ENCODE measurements at places on chromosomes 2 and 18. TPM values are rescaled to one million over a fixed set of nuclear protein-coding genes. Genes with fewer than 3 reads are reported as not detected.

- peaks cover 19% of the 10 kb centered on the region for H3K36me3 ChIP-seq
- no peaks in the 10 kb centered on the region for H3K27me3 ChIP-seq
- H3K27ac ChIP-seq = no peak overlapping the region
Observed at GRCh38 chr2:7020059-7020458, 102.8 kb downstream of the RNF144A start.

- H3K27me3 ChIP-seq = no peaks in the 10 kb centered on the region
- peak; percentile 30 for DNase-seq
- H3K36me3 ChIP-seq = peaks cover 7% of the 10 kb centered on the region
- peaks cover 24% of the 10 kb centered on the region for H3K4me1 ChIP-seq
- peak overlapping the region; percentile 69 for H3K4me3 ChIP-seq
- peak overlapping the region; percentile 67 for H3K27ac ChIP-seq
Observed at GRCh38 chr2:241272303-241273209, 42.9 kb downstream of the HDLBP start.

- H3K27me3 ChIP-seq = no peaks in the 10 kb centered on the region
- no peak overlapping the region for H3K27ac ChIP-seq
- H3K4me1 ChIP-seq = no peaks in the 10 kb centered on the region
- no peak for DNase-seq
Observed at GRCh38 chr2:217846321-217846743, 156.5 kb downstream of the TNS1 start.

GRCh38 chr18:74679006-74679678 is 81.5 kb downstream of the ZNF407 start:
- H3K27me3 ChIP-seq = no peaks in the 10 kb centered on the region
- peaks cover 11% of the 10 kb centered on the region for H3K4me1 ChIP-seq
- no peak overlapping the region for H3K4me3 ChIP-seq
- H3K27ac ChIP-seq = no peak overlapping the region
- H3K36me3 ChIP-seq = peaks cover 19% of the 10 kb centered on the region

DNA sequence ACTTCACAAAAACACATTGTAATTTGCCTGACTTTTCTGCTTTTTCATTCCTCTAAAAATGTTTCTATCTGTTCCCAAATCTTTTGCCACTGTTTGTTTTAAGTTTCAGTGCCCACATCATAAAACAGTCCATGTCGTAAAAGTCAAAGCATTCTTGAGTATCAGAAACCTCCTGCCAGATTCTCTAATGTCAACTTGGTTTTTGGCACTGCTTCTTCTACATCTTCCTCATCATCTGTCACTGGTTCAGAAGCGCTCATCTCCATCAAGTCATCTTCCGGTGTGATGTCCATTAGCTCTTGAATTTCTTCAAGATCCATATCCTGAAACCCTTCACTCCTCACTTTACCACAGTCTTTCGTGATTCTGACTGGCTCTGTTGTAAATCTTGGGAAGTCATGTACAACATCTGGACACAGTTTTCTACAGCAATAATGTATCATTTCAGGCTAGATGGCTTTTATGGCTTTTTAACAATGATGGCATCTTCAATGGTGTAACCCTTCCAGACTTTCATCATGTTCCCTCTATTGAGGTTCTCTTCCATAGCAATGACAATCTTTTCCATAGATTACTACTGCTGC is 19.6 kb downstream of the CUL3 start:
- no peaks in the 10 kb centered on the region for H3K27me3 ChIP-seq
- DNase-seq = no peak
- H3K27ac ChIP-seq = no peak overlapping the region
- peaks cover 38% of the 10 kb centered on the region for H3K4me1 ChIP-seq
- H3K4me3 ChIP-seq = no peak overlapping the region

DNA sequence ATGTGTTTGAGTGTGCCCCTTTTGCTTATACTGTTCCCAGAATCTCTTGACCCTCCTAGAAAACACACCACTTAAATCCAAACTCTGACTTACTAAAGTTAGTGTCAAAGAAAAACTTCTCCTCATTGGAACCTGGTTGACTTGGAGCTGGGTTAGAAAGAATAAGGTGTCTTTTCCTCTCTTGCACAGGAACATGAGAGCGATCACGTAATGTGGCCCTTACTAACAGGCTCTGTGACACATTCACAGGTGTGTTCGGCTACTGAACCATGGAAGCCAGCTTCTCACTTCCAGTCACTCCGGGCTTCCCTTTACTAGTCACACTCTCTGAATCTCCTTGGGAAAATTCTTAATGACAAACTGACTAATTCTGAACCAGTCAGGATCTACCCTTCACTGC is 5.4 kb upstream of the POU3F3 start:
- no peaks in the 10 kb centered on the region for H3K36me3 ChIP-seq
- DNase-seq = no peak
- H3K27me3 ChIP-seq = peaks cover 94% of the 10 kb centered on the region
- no peak overlapping the region for H3K27ac ChIP-seq
- peaks cover 14% of the 10 kb centered on the region for H3K4me1 ChIP-seq
- H3K4me3 ChIP-seq = no peak overlapping the region

DNA sequence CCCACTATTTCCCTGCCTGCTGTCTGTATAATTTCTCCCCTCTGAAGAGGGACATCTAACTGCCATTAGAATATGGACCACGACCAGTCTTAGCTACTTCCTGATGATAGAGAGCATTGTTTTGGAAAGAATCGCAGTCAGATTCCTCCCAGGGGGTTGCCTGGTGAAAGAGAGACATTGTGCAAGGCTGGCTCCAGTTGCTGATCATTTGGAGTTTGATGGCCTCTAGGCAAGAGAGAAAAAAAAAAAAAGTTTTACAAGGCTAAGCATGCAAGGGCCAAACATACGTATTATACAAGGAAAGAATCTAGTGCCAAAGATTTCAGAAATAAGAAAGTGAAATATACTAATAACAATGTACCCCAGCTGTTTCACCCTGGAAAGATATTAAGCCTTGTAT is 182.2 kb downstream of the CMPK2 start:
- no peak overlapping the region for H3K27ac ChIP-seq
- peaks cover 1% of the 10 kb centered on the region for H3K4me1 ChIP-seq
- H3K36me3 ChIP-seq = peaks cover 3% of the 10 kb centered on the region
- no peak overlapping the region for H3K4me3 ChIP-seq

DNA sequence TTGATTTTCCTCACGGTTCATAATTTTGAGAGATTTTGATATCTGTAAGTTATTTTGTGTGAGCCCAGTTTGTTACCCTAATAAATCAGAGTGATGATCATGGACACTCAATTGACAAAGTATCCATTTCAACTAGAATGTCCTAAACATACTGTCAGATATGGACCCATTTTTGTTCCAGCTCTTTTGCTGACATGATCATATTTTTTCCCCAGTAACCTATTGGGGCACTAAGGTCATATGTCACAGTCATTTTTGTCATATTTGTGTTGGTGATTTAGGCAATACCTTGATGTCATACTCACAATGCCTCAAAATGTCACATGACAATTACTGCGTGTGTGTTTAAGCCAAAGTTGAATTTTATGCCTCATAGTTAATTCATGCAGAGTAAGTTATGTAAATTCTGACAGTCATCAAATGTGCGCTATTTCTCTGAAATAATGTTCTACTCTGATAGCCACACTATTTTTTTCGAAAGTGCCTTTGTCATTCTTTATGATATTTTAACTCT is 218.7 kb downstream of the ARHGAP15 start:
- no peak for DNase-seq
- no peaks in the 10 kb centered on the region for H3K36me3 ChIP-seq
- H3K4me1 ChIP-seq = peaks cover 14% of the 10 kb centered on the region
- no peaks in the 10 kb centered on the region for H3K27me3 ChIP-seq

- peak within 1 kb of the TSS; percentile 29 for H3K27ac ChIP-seq
- H3K4me1 ChIP-seq = peaks cover 20% of the 10 kb centered on the region
- peaks cover 51% of the 10 kb centered on the region for H3K27me3 ChIP-seq
- H3K36me3 ChIP-seq = no peaks in the 10 kb centered on the region
- peak within 1 kb of the TSS; percentile 63 for H3K4me3 ChIP-seq
Observed at GRCh38 chr2:133568172-133568571, at the start of gene NCKAP5. Gene NCKAP5 (minus strand): TSS chr2:133568463. CDS start chr2:133517526, 50,937 bp downstream.

- no peak for DNase-seq
- H3K4me3 ChIP-seq = no peak overlapping the region
- H3K4me1 ChIP-seq = no peaks in the 10 kb centered on the region
- no peaks in the 10 kb centered on the region for H3K36me3 ChIP-seq
Observed at GRCh38 chr2:177272765-177273164, 8.2 kb upstream of the NFE2L2 start.

DNA sequence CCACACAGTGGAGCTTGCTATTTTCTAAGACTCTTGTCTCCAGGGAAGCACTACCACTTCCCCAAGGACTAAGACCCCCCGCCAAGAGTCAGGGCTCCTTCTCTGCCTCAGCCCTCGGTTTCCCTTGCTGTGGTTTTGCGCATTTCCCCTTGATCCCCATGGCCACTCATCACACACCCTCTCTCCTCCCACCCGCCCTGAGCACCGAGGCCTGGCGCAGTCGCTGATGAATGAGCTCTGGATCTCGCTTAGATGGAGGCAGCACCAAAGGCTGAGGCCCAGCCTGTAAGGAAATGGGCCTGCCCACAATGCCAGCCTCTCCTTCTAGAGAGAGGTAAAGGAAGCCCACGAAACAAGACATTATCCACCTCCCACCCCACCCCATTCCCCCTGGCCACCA is 96.9 kb downstream of the TNS1 start:
- H3K27me3 ChIP-seq = peaks cover 8% of the 10 kb centered on the region
- peaks cover 9% of the 10 kb centered on the region for H3K4me1 ChIP-seq
- no peak overlapping the region for H3K4me3 ChIP-seq
- no peaks in the 10 kb centered on the region for H3K36me3 ChIP-seq
- no peak overlapping the region for H3K27ac ChIP-seq
- no peak for DNase-seq

DNA sequence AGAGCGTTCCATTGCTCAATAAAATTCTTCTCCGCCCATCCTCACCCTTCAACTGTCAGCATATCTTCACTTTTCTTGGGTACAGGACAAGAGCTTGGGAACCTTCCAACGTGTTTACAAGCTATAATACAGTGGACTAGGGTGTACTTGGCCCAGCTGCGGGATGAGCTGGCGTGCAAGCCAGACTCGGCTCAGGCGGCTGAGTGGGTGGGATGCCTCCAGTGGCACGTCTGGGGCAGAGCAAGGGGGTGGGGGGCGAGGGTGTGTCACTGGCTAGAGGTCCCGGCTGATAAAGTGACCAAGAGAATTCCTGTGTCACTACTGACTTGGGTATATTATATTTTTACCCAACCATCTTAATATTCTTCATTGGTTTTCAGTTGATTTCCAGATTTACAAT is 179.7 kb downstream of the EVA1A start:
- H3K4me3 ChIP-seq = no peak overlapping the region
- H3K27me3 ChIP-seq = no peaks in the 10 kb centered on the region
- no peak overlapping the region for H3K27ac ChIP-seq
- DNase-seq = no peak
- H3K36me3 ChIP-seq = no peaks in the 10 kb centered on the region
- H3K4me1 ChIP-seq = no peaks in the 10 kb centered on the region

GRCh38 chr2:168758970-168759820 is 43.2 kb upstream of the NOSTRIN start:
- H3K36me3 ChIP-seq = peaks cover 7% of the 10 kb centered on the region
- H3K27ac ChIP-seq = no peak overlapping the region

- H3K4me3 ChIP-seq = peak overlapping the region; percentile 49
- H3K4me1 ChIP-seq = peaks cover 17% of the 10 kb centered on the region
- no peak overlapping the region for H3K27ac ChIP-seq
- peaks cover 89% of the 10 kb centered on the region for H3K27me3 ChIP-seq
Observed at GRCh38 chr2:118845522-118846441, 1.7 kb downstream of the EN1 start.

GRCh38 chr2:102790091-102790455 is 28.2 kb downstream of the TMEM182 start:
- peaks cover 2% of the 10 kb centered on the region for H3K36me3 ChIP-seq
- no peaks in the 10 kb centered on the region for H3K27me3 ChIP-seq
- H3K4me3 ChIP-seq = no peak overlapping the region

- no peaks in the 10 kb centered on the region for H3K27me3 ChIP-seq
- DNase-seq = no peak
- no peak overlapping the region for H3K27ac ChIP-seq
Observed at GRCh38 chr2:134401789-134402188, 147.9 kb downstream of the MGAT5 start.

DNA sequence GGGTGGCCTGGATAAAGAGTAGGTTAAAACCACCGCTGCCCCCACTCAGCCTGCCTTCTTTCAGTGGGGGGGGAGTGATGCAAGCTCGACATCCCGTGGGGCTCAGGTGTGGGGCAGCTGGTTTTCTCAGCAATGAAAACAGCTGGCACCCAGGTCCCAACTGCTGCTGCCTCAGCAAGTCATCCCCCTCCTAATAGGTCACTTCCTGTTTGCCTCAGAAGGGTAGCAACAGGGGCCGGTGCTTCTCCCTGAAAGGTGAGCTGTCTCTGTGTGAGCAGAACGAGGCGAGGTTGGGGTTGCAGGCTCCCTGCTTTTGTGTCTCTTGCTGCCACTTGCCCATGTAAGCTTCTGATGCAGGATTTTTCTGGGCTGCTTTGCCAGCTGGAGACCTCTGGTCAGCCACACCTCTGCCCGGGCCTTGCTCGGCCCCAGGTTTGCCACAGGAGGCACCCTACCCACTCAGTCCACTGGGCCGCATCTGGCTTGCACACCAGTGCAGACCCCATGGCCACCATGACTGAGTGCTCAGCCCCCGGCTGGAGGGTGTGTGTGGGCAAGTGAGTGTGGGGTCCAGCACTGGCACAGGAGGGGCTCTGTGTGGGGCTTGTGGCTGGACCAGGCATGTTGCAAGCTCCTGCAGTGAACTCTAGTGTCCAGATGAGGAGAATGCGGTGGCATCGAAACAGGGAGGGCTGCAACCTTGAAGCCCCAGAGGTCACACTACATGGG is 11.5 kb upstream of the ASB1 start:
- no peaks in the 10 kb centered on the region for H3K27me3 ChIP-seq
- no peak overlapping the region for H3K4me3 ChIP-seq
- no peak overlapping the region for H3K27ac ChIP-seq
- H3K36me3 ChIP-seq = peaks cover 2% of the 10 kb centered on the region
- no peak for DNase-seq

- peaks cover 63% of the 10 kb centered on the region for H3K27me3 ChIP-seq
- DNase-seq = no peak
- H3K36me3 ChIP-seq = peaks cover 1% of the 10 kb centered on the region
- no peak overlapping the region for H3K4me3 ChIP-seq
- H3K27ac ChIP-seq = no peak overlapping the region
Observed at GRCh38 chr2:38091760-38092159, 15.8 kb upstream of the CYP1B1 start.

GRCh38 chr2:1862608-1863280 is 118.4 kb upstream of the PXDN start:
- no peaks in the 10 kb centered on the region for H3K36me3 ChIP-seq
- H3K27me3 ChIP-seq = peaks cover 45% of the 10 kb centered on the region
- no peak overlapping the region for H3K27ac ChIP-seq
- no peak overlapping the region for H3K4me3 ChIP-seq
- DNase-seq = no peak
- H3K4me1 ChIP-seq = no peaks in the 10 kb centered on the region

The SPC25 gene
- total RNA-seq = 15.8 TPM

The SLC16A14 gene
- total RNA-seq = 2.4 TPM

The CTAGE1 gene
- total RNA-seq = not detected

The PXDN gene
- 242 TPM for total RNA-seq

The UGT1A4 gene
- not detected for total RNA-seq
